GM06990 (cell line): ENCODE measurements at places on chromosomes 11 and 22.

DNA sequence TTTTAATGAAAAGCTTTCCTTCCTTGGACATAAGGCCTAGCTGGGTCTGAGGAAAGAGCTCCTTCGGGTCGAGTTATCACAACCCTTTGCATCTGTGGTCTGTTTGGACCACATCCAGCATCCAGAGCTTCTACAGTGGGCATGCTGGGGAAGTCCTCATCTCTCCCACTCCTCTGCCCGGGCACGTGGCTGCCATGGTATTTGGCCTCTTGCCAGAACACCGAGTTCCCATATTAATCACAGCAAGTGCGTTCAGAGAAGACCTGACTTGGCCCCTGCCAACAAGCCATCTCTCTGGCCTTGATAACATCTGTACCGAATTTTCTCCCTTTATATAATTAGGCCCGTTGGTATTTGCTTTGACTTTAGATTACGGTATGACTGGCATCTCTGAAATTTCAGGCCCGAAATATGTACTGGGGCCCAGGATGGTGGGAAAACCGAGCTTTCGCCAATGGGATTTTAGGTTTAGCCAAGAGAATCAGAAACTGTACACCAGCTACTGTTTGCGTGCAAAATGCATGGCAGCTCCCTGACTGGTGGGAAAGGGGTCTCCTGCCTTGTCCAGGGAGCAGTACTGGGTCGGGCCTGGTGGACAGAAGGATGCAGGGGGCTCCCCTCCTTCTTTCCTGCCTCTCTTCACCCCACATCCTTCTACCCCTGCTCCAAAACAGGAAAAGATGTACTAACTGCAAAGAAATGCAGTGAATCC is 90.0 kb downstream of the MICAL2 start:
- no peak for DNase-seq

- no peak for DNase-seq
Observed at GRCh38 chr11:109309153-109309552, 112.8 kb upstream of the C11orf87 start.

DNA sequence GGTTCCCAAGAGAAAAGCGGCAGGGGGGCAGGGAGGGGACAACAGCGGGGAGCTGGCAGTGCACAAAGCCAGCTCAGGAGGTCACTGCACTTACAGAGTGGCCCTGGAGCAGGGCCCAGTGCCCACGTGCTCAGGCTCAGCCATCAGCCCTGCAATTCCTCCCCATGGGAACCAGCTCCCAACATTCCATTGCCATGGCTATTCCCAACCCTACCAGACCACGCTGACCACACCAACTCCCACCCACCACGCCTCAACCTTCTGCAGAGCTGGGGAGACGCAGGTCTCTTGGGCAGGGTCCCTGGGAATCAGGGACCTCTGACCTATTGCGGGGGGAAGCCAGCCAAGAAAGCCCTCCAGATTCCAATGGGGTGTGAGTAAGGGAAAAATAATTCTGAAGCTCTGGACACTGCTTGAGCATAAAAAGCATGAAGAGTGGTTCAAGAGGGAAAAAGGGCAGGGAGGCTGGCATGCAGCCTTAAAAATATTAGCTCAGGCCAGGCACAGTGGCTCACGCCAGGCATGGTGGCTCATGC is 38.3 kb upstream of the TFIP11 start:
- no peak for DNase-seq

DNA sequence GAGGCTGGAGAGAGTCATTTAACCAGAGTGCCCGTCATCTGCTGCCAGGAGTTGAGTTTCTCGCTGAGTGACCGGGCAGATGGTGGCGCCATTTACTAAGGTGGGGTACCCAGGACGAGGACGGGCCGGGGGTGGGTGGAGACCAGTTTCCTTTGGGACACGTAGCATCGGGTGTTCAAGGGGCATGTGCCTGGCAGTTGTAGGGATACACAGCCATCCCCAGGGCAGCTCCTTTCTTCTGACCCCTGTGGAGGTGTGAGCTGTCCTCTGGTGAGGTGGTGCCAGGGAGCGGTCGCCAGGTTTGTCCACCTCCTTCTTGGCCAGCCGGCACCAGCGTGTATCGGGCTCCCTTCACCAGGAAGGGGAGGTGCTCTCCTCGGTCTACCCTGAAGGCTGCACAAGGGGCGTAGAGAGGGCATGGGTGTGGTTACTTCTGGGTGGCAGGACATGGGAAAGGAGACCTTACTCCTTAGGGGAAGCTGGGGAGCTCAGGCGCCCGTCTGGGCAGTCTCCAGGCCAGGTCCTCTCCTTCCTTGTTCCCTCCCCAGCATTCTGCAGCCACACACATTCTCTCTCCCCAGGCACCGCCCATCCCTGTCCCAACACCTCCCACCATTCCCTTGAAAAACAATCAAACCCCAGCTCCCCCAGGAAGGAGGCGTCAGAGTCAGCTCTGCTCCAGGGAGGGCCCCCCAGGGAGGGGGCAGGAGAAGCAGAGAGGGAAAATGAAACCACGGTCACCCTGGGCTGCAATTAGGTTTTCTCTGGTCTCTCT is 10.3 kb upstream of the MB start:
- DNase-seq, result peak; percentile 64

DNA sequence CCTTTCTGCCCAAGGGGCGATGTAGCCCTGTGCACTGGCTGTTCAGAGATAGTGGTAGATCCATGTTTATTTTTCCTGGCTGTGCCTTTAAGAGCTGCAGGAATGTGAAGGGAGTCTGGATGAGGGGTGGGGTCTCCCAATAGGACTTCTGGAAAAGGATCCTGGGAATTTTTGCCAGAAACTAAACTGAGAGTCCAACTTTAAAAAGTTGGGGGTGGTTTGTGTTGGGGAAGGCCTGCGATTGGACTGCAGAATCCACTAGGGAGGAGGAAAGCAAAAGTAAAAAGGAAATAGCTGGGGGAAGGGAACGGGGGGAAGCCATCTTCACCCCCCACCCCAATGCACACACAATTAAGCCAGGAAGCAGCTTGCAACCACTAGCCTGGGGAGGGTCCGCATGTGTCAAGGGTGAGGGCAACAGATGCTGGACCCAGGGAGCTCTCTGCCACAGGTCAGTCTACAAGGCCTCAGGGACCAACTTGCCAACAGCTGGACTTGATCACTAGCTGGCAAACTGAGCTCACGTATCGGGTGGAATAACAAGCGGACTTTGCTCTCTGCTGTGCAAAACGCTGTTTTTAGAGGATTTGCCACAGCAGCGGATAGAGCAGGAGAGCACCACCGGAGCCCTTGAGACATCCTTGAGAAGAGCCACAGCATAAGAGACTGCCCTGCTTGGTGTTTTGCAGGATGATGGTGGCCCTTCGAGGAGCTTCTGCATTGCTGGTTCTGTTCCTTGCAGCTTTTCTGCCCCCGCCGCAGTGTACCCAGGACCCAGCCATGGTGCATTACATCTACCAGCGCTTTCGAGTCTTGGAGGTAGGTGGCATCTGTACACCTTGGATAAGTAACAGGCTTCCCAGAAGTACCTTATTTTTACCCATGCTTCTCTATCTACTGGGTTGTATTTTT is at the start of gene OLFML1:
TSS of gene OLFML1 (plus strand) at position 321 of the 912 bp plus-strand sequence. CDS start at position 691, 370 bp downstream.
- DNase-seq, result no peak

- no peak for DNase-seq
Observed at GRCh38 chr11:95891423-95892170, 32.3 kb downstream of the MTMR2 start.

GRCh38 chr22:27857443-27857842 is 55.9 kb upstream of the MN1 start:
- DNase-seq, result no peak

GRCh38 chr11:111463276-111463675 is 48.9 kb downstream of the BTG4 start:
- DNase-seq, result no peak

DNA sequence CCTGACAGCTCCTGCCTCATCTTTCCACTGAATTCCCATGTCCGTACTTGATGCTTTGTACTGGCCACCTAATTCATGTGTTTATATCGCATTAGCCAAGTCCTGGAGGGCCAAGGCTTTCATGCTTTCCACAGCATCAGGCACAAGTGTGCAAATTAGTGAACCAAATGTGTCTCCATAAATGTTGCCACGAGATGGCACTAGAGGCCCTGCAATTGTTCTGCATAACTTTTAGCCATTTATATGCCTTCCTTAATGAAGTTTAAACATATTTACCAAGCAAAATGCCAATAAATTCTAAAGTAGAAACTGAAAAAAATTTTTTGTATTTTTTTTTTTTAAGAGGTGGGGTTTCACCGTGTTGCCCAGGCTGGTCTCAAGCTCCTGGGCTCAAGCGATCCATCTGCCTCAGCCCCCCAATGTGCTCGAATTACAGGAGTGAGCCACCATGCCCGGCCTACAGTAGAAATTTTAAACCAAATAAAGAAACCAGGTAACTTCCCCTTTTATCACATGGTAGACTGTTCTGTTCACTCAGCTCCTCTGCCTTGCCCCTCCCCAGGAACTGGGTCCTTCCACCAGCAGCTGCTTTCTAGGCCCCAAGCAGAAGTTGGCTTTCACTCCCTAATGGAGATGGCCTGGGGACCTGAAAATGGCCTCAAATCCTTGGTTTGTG is 20.8 kb upstream of the IL18BP start:
- no peak for DNase-seq

DNA sequence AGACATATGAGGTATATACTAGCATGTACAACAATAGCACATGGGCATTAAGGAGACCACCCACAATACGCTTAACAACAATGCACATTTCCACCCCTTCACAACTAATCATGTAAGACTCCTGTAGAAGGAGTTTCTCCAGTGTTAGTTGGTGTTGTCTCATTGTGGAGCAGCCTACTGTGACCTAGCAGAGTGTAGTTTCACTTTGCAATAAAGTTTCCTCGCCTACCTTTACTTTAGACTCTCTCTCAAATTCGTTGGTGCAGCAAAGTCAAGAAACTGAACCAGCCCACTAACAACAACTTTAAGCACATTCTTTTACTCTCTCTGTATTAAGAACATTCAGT is 863.6 kb downstream of the FAM181B start:
- no peak for DNase-seq

- DNase-seq, result peak; percentile 87
Observed at GRCh38 chr11:47565340-47566148, at the start of gene PTPMT1. Gene PTPMT1, plus strand, starts transcription at chr11:47565599. Its CDS starts 24 bp downstream, at chr11:47565623.

GRCh38 chr11:100756559-100756958 is 69.5 kb downstream of the ARHGAP42 start:
- no peak for DNase-seq

GRCh38 chr11:75508051-75508561 is 17.6 kb downstream of the GDPD5 start:
- DNase-seq, result no peak

DNA sequence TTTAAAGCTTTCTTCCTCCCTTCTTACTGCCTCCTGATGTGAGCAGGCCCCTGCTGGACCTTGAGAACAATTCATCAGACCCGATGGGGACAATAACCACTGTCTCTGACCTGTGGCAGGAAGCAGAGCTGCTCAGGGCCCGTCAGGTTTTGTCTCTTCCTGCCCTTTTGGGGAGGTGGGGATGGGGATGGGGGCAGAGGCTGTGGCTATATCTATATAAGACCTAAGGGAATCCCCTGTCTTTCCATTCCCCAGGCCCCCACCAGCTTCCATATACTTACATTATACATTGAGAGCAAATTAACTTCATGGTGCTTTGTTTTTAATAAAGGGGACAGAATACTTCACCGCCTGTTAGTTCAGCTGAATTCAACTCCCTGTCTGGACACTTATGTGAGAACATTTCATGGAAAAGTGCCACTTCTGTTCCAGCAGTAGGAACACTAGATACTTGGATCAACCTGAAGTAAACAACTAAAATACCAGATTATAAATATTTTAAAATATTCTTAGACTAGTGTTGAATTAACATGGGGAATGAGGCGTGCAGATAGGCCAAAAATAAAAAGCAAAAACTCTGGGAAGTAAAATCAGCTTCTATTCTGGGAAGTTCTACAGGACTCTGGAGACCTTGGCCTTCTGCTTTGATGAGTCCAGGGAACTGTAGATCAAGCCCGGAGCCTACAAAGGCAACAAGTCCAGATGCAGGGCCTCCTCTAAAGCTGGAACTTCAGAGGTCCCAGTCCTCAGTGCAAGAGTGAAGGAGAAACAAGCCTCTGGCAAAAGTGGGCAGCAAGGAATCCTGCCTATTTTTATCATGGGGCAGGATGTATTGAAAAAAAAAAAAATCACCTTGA is 11.1 kb downstream of the ZP1 start:
- DNase-seq, result no peak

DNA sequence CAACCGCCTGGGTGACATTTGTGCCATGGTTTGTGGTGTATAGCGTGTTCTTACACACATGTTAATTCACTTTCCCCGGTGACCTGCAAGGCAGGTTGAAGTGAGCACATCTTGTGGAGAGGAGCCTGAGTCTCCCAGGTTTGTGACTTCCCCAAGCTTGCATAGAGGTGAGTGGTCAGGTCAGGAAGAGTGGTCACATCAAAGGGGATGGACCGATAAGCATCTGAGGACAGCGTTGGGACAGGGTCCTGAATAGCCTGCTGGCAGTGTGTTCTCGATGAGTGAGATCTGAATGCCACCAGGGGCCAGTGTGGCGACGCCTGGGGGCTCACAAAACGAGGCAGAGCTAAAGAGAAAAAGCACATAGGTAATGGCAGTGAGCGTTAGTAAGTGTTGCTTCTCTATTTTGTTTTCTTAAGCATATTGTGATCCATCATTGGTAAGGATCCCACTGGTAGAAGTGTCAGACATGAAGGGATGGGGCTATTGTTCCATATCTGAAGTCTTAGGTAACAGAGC is 154.6 kb downstream of the GRIK4 start:
- no peak for DNase-seq

DNA sequence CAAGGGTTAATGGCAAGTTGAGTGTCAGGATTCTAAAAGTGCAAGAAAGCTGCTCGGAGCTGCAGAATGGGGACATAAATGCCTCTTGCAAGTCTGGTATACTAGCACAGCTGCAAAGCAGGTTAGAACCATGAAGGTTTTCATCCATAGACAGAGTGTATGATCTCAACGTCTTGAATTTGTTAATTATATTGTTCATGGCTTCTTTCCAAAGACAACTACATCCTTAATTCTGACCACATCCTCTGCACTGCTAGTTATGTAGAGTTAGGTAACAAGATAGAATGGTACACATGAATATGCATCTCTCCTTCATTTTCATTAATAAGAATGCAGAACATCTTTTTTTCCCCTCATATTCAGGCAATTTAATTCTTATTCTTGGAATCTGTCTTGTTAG is 34.2 kb downstream of the EXPH5 start:
- no peak for DNase-seq

- no peak for DNase-seq
Observed at GRCh38 chr11:43518408-43519160, 159.9 kb downstream of the TTC17 start.

DNA sequence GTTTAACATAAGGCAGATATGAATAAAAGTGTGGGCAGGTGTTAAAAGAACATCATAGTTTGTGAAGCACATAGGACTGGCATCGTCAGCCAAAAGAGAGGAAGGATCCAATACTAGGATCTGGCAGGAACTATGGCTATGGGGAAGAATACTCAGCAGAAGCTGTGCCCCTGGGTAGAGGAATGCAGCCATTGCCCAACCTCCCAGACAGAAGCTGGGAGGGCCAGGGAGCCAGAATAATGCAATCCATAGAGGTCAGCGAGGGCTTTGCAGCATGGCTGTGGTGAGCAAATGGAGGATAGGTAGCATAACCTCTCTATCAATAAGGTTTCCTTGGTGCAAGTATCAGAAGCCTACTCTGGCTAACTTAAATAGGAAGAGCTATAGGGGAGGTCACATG is 11.7 kb upstream of the CSTF3 start:
- DNase-seq, result no peak

- DNase-seq, result no peak
Observed at GRCh38 chr11:22711071-22711770, 44.8 kb downstream of the GAS2 start.
